ENCODE measurements at places on chromosomes 13 and 19.

- DNase-seq = peak; percentile 71
These were observed at the start of gene GSX1 for GRCh38 chr13:27792393-27793218. TSS of gene GSX1 (plus strand) at chr13:27792483. CDS start at chr13:27792691, 208 bp downstream.

DNA sequence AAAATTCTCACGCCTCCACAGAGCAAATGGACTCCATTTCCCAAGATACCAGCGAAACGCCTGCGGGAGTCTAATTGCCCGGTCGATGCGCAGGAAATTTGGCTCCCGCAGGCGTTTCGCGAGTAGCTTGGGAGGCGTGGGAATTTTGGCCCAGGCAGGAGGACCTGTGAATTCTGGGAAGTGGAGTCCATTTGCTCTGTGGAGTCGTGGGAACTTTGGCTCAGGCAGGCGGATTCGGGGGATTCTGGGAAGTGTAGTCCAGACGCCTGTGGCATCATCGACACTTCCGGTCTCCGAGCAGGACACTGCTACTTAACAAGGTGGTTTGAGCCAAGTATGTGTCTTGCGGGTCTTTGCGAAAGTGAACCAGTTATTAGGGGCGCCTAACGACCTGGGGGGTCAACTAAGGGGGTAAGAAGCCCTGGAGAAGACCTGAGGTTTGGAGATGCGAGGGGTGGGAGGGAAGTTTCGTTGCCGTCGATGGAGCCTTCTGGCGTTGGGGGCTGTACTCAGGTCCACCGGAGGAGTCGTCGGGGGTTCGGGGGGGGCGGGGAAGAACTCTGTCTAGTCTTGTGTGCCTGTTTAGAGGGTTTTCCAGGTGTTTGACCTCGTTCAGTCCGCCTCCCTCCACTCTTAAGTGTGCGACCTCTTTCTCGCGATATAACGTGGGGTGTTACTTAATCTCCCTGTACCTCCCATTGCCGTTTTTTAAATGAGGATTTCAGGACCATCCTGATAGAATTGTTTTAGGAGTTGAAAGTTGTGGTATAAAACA is at the start of gene ZNF155:
Gene ZNF155 (plus strand): TSS at position 277 of the 775 bp plus-strand sequence. CDS start 4,356 bp downstream, outside the sequence.
- peak; percentile 95 for DNase-seq

DNA sequence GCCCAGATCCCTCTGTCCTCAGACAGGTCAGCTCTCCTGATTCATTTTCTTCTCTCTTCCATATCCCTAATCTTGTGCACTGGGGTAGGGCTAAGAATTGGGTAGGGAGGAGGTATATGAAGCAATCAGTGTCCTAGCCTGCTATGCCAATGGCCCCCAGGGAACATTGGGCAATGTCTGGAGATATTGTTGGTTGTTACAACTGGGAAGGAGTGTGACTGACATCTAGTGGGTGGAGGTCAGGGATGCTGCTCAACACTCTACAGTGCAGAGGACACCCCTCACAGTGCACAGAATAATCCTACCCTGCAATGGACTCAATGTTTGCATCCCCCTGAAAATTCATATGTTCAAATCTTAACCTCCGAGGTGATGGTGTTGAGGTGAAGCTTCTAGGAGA is 57.5 kb downstream of the CPAMD8 start:
- no peak for DNase-seq

DNA sequence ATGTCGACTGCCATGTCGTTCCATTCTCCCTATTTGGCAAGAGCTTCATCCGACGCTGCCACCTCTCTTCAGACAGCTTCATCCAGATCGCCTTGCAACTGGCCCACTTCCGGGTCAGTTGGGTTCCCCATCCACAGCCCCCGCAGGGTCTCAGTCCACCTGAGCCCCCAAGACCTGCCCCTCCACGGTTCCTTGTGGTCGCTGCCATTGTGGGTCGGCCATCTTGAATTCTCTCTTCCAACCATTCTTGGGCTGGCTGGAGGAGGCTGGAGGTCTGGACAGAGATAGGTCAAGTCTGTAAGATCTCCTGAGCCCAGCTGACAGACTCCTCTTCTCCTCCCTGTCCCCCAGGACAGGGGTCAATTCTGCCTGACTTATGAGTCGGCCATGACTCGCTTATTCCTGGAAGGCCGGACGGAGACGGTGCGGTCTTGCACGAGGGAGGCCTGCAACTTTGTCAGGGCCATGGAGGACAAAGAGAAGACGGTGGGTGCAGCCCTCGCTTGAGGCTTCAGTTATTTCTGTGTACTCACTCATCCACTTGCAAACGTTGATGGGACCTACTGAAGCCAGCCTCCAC is 19.5 kb downstream of the CPT1C start:
- no peak for DNase-seq

GRCh38 chr19:3712663-3713611 is 4.8 kb downstream of the TJP3 start:
- DNase-seq = peak; percentile 77

- DNase-seq = no peak
These were observed 770.8 kb upstream of the SLITRK6 start for GRCh38 chr13:86569974-86570373.

DNA sequence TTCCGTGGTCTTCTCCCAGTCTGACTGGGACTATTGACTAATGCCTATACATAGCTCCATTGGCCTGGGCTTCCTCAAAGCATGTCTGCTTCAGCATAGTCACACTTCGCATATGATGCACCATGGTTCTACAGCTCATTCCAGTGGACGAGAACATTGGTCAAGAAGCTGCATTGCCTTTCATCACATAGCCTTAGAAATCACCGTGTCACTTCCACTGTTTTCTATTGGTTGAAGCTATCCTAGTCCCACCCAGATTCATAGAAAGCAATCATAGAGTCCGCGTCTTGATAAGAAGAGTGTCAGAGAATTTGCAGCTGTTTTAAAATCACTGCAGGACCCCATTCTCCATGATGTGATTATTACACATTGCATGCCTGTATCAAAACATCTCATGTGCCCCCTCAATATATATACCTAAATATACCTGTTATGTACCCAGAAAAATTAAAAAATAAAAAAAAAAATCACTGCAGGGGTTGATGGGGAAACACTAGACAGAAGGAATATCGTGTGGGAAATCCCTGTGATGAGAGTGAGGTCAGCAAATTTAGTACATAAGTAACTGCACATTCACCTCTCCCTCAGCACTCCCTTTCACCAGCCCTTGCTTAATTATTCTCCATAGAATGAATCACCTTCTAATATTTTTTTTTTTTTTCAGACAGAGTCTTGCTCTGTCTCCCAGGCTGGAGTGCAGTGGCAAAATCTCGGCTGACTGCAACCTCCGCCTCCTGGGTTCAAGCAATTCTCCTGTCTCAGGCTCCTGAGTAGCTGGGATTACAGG is 2.2 kb upstream of the ARHGAP33 start:
- DNase-seq = no peak
